ENCODE measurements at places on chromosomes 7 and 10. TPM values are rescaled to one million over a fixed set of nuclear protein-coding genes. Genes with fewer than 3 reads are reported as not detected.

DNA sequence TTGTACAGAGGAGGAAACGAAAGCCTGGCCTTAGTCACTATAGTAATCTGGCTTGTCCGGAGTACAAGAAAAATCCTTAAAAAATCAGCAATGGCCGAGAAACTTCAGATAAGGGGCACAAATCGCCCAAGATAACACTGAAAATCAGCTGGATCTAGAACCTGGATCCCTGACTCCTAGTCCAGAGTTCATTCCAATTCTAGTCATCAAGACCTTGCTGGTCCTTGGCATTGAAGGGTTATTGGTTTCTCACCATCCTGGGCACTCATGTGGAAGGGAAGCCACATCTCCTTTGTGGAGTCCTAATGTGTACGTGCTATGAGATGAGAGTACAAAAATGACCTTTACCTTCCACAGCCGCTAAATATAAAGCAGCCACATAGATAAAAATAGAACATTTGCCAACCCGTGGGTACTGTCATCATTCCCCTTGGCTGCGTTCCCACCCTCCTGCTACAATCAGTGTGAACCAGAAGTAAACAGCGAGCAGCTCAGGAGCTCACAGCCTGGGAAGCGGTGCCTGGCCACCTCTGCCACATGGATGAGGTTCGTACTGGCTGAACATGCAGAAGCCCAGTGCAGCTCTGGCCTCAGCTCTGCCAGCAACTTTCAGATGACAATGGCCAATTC, 116.0 kb upstream of the PDLIM1 start:
- no peak for DNase-seq

Gene PIP
- polyA plus RNA-seq: not detected

GRCh38 chr10:88033385-88033784, 170.0 kb downstream of the PTEN start:
- no peak for DNase-seq

- DNase-seq: no peak
Measured at GRCh38 chr10:108696792-108697477, 1226.4 kb downstream of the XPNPEP1 start.

DNA sequence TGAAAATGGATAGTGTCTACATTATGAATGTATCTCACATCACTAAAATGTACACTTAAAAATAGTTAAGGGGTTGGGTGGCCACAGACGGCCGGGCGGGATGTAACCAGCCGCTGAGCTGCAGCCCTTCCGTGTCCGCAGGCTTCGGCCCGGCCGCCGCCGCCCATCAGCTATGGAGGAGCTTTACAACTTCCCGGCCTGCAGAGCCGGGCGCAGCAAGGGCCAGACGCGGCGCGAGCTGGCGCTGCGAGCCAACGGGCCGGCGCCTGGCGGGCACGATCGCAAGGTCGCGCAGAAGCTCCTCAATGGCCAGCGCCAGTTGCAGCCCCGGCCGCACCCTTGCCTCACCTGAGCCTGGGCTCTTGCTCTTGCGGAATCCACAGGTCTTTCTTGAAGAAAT, 69.1 kb downstream of the KMT2C start:
- no peak for DNase-seq

Gene SPOCK2
- polyA plus RNA-seq: 163 TPM

Gene LRIT1
- not detected for polyA plus RNA-seq

- DNase-seq: no peak
Measured at GRCh38 chr10:120999868-121000267, 148.7 kb downstream of the WDR11 start.

- DNase-seq: no peak
Measured at GRCh38 chr10:8121201-8121890, 66.9 kb downstream of the GATA3 start.

DNA sequence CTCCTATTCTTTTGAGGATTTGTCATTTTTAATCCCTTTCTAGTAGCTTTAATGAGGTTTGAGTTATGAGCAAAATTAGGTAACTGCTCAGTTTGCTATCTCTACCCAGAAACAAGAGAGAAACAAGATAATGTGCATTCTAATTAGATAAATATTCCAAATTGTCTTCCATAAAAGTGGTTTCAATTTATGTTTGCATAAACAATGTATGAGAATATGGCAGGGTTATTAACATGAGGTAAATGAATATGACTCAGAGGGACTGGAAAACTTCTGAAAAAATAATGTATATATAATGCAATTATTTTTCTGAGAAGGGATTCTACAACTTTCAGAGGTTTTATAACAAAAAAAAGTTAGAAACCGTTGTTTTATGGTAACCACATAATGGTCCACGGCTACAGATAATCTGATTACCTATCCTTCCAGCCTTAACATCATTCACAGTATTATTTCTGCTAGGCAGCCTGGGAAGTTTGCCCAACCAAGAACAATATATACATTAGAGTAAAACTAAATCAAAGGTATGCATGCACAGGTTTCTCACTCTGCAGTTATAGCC, 101.2 kb downstream of the CRPPA start:
- no peak for DNase-seq

GRCh38 chr7:150476285-150476684, 25.9 kb downstream of the GIMAP8 start:
- DNase-seq: no peak

Gene MSS51
- polyA plus RNA-seq: 1.9 TPM

DNA sequence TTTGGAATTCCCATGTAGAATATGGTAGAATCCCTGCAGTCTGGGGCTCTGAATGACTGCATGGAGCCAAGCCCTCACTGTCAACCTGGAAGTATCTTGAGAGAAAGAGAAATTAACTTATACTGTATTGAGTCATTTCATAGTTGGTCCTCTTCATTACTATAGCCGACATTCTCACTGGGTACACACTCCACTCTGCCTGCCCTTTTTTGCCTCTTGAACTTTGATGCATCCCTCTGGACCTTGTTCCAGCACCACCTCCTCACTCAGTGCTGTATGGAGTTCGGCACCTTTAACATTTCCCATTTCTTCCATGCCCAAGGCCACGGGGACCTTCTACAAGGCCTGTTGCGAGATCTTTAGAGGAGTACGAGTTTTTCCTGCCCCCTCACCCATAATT, 4.6 kb upstream of the ARHGAP22 start:
- no peak for DNase-seq

DNA sequence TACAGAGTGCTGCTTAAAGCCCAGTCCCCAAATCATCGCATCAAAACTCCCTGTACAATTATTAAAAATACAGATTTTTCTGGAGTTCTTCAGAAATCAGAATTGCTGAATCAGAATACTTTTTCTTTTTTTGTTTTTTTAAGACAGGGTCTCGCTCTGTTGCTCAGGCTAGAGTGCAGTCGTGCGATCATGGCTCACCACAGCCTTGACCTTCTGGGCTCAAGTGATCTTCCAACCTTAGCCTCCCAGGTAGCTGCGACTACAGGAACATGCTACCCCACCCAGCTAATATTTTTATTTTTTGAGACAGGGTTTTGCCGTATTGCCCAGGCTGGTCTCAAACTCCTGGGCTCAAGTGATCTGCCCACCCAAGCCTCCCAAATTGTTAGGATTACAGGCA, 3.9 kb downstream of the BBIP1 start:
- DNase-seq: no peak

Gene STOX1
- 14.4 TPM for polyA plus RNA-seq

Gene SEMA3D
- 43.5 TPM for polyA plus RNA-seq

- DNase-seq: no peak
Measured at GRCh38 chr7:40348126-40348728, 213.4 kb downstream of the SUGCT start.

DNA sequence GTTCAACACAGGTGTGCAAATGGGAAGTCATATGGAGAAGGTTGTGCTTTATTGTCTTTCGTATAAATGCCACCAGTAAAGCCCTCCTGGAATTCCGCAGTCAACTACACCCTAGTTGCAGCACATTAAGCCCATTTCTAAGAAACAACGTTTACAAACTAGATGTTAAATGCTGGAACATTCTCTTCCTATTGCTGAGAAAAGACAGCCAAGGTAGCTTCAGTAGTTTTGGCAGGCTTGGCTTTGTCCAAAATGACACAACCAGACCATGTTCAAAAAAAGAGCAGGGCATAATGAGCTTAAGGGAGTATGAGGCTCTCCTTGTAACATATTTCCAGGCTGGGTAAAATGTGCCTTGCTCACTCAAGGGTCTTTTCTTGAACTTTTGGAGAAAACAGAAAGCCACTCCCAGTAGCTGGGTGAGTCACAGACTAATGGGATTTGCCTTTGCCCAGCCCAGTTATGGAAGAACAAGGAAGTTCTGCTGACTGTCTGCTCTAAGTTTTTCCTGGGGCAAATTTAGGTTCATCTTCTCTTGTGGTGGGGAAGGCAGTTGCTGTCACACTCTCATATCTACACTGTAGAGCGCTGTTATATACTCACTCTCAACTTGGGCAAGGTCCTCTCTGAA, 238.7 kb downstream of the PLXNA4 start:
- DNase-seq: no peak

Gene IFIT5
- 13.4 TPM for polyA plus RNA-seq

DNA sequence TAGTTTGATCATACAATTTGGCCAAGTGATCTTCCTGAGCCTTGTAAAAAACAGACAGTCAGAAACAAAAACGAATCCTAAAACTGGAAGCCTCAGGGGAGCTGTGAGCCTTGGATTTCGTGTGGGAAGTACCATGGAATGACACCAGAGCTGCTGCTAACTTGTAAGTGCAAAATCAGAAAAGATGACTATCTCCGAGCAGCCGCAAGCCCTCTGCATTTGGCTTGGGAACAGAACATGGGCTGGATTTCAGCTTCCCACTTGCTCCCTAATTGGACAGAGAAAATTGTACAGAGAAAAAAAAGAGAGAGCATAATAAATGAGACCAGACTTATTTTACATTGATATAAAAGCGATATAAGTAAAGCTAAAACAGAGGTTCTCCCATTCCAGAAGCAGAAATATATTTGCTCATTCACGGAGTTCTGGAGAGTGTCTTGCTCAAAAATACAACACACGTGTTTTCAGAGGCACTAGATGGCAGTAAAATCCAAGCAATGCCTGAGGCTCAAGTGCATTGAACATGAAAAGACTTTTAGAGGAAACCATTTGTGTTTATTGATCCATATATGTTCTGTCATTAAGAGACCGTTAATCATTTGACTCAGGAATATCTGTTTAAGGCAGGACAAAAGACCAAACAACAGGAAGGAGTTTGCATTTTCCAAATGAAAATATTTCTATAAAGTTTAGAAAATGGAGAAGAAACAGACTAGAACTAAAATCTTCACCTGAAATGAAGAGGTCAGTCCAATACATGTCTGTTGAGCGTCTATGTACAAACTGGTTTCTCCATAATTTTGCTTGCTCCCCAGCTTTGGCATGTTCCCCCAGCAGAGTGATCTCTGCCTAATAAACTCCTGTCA, 78.3 kb upstream of the SLC26A5 start:
- peak; percentile 13 for DNase-seq

DNA sequence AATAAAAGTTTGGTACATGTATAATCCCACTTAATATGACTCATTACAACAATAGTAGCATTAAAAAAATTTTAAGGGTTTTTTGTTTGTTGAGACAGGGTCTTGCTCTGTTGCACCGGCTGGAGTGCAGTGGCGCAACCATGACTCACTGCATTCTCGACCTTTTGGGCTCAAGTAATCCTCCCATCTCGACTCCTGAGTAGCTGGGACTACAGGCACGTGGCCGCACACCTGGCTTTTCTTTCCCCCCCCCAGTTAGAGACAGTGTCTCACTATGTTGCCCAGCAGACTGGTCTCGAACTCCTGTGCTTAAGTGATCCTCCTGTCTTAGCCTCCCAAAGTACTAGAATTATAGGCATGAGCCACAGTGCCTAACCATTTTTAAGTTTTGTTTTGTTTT, 40.7 kb downstream of the KMT2C start:
- DNase-seq: no peak

DNA sequence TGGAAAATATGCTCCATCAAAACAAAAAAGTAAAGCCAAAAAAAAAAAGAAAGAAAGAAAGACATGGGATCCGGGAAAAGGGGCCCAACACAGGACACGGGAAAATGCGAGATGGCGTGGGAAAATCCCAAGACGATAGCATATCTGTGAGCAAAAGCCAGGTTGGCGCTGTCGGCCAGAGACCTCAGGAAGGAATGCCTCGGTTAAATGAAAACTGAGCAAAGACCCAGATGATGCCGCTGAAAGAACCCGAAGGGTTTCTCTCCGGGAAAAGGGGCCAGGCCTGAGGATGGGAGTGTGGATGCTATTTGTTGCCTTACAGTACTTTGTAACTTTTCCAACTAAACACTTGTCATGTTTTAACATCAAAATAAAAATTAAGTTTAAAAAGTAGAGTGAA, 49.5 kb upstream of the PPP2R2D start:
- no peak for DNase-seq

DNA sequence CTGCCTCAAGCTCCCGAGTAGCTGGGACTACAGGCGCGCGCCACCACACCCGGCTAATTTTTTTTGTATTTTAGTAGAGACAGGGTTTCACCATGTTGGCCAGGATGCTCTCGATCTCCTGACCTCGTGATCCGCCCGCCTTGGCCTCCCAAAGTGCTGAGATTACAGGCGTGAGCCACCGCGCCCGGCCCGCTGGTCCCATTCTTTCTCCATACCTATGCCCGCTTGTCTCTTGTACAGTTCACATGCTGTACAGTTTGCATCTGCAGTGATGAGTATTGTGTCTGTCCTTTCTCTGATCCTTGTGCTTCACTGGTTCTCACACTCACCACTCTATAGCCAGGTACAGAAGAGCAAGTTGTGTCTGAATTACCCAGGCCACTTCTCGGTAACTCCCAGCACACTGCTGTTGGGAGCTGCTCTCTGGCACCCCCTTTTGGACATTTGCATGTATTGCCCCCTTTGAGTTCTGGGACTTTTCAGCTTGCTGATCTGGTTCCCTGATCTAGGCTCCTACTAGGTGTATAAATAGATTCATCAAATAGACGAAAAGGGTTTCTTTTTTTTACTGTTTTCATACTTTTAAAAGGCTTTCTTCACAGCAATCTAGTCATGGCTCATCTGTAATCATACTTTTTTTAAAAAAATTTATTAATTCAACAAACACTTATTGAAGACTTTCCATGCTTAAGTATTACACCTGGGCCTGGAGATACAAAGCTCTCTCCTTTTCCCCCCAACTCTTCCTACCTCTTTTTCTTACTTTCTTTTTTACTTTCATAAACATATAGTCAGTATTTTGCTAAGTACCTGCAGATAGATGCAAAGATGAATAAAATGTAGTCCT, 53.5 kb downstream of the AOAH start:
- DNase-seq: peak; percentile 50

- DNase-seq: no peak
Measured at GRCh38 chr7:104135760-104136558, 71.9 kb downstream of the ORC5 start.

DNA sequence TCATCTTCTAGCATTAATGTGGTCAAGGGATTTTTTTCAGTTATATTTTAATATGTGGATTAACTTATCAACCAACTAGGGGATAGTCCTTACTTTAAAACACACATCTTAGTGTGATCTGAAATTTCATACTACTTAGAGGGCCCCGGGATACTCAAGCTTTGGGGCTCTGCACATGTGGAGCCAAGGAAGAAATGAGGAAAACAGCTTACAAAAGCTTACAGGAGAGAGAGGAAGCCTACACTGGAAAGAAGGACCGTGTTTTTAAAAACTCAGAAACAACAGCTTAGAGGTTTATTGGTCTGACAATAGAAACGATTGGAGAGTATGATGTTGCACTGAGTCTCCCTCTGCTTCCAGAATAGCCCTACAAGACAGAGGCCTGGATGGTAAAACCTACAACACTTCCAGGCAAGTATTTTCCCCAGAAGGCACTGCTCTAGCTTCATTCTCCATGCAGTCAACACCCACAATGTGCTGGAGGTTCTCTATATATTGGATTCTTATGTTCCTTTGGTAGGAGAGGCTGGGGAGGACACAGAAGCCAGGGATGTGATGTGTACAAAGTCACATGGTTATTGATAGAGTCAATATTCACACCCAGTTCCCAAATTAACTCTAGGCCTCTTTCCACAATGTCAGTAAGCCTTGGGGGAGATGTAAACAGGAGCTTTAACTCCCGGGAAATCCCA, 47.3 kb downstream of the JCAD start:
- no peak for DNase-seq

Gene FGFBP3
- 2.9 TPM for polyA plus RNA-seq

Gene PTPN12
- 115 TPM for polyA plus RNA-seq

Measured in right renal pelvis (tissue), 4 donors.